ENCODE measurements at places on chromosomes 2 and 18. TPM values are rescaled to one million over a fixed set of nuclear protein-coding genes. Genes with fewer than 3 reads are reported as not detected.

- no peaks in the 10 kb centered on the region for H3K27me3 ChIP-seq
- no peak for DNase-seq
- no peak overlapping the region for H3K4me3 ChIP-seq
- no peaks in the 10 kb centered on the region for H3K36me3 ChIP-seq
These were observed 25.7 kb upstream of the RAB6D start for GRCh38 chr2:131389657-131390056.

Gene DRC1
- not detected for total RNA-seq

Gene TOGARAM2
- total RNA-seq, result not detected

DNA sequence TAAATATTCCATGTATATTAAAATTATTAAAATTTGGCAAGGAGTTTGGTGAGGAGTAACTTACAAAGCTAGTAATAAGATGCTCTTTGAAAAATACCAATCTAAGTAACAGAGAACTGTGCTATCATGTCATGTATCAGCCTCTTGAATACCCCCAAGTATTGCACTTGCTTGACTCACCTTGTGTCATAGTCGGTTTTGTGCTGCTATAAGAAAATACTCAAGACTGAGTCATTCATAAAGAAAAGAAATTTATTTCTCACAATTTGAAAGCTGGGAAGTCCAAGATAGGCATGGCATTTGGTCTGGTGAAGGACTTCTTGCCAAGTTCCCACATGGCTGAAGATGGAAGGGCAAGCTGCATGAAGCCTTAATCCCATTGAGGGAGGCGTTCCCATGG lies 179.2 kb downstream of the MEMO1 start:
- no peak overlapping the region for H3K4me3 ChIP-seq
- no peaks in the 10 kb centered on the region for H3K36me3 ChIP-seq
- H3K27ac ChIP-seq, result 0 out of 2 replicates have a peak overlapping the region, but pooled peaks have one; percentile 16
- DNase-seq, result peak; percentile 71
- H3K4me1 ChIP-seq, result peaks cover 6% of the 10 kb centered on the region

- H3K4me3 ChIP-seq, result no peak overlapping the region
- no peaks in the 10 kb centered on the region for H3K4me1 ChIP-seq
- H3K27me3 ChIP-seq, result no peaks in the 10 kb centered on the region
- no peak for DNase-seq
- H3K27ac ChIP-seq, result no peak overlapping the region
These were observed 157.4 kb downstream of the SOX11 start for GRCh38 chr2:5849562-5849961.

Gene TUBB8B
- total RNA-seq, result not detected

GRCh38 chr2:120597595-120598193 lies 138.0 kb upstream of the GLI2 start:
- no peaks in the 10 kb centered on the region for H3K4me1 ChIP-seq
- DNase-seq, result no peak
- no peak overlapping the region for H3K4me3 ChIP-seq
- no peaks in the 10 kb centered on the region for H3K36me3 ChIP-seq
- no peaks in the 10 kb centered on the region for H3K27me3 ChIP-seq

Gene LAMA1
- not detected for total RNA-seq

DNA sequence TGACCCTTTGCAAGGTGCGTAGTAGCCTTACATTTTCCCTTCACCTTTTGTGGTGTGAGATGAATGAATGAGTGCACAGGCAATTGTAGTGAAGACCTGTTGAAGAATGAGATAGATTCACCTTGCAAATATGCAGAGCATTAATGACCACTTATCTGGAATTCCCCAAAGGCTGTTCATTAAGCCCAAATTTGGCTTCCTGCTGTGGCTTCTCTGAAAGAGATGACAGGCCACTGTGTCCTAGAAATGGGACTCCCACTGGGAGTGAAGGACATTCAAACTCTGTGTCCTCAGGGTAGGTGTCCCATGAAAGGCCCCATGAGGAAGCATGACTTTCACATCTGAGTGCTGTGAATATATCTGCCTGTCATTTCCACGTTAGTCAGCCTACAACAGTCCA lies 1821.8 kb upstream of the PIK3C3 start:
- H3K27ac ChIP-seq, result no peak overlapping the region
- no peak for DNase-seq
- H3K27me3 ChIP-seq, result no peaks in the 10 kb centered on the region
- no peaks in the 10 kb centered on the region for H3K4me1 ChIP-seq
- H3K4me3 ChIP-seq, result no peak overlapping the region

DNA sequence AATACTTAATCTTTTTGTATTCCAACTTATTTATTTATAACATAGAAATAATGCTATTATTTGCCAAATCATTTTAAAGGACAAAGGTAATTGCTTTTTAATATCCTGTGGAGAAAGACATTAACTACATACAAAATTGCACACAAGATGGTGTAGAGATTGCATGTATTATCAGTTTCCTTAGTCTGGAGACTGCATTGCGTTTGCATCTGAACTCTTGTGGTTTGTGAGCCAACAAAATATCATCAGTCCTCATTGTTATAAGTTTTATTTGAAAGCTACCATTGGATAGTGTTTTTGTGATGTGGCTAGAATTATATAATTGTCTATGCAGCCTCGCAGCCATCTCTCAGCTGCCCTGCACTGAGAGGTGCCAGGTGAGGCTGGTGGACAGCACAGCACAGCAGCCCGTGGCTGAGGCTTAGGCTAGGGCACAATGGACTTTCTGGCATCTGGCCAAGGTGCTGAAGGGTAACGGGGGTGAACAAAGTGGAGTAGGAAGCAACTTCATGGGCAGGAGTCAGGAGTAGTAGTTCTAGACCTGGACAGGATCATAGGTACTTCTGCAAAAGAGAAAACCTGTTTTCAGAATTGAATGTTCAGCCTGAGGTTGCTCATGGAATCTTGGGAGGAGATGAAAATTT lies 15.1 kb downstream of the RASGRP3 start:
- no peak for DNase-seq
- no peak overlapping the region for H3K4me3 ChIP-seq
- peaks cover 29% of the 10 kb centered on the region for H3K4me1 ChIP-seq

Gene LRATD1
- 35.4 TPM for total RNA-seq

DNA sequence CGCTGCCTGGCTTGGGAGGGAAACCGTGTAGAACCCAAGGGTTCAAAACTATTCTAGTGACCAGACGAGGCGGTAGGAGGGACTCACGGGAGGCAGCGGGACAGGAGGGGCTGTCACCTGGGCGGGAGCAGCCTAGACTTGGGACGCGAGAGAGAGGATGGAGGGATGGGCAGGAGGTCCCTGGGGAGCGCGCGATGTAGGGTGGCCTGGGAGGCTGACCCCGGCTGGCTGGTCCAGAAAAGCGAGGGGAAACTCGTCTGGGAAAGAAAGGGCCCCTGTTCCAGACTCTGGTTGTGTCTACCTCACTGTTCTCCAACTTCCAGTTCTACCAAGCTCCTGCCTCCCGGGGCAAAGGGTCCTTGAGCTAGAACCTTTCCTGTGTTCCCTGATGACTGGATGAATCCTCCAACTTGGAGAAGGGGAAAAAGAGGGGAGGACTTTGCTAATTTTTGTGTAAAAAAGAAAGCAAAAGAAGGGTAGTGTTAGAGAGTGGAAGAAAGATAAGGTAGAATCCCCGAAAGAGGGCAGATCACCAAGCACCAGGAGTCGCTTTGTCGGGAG lies 1.4 kb downstream of the DOK6 start:
- no peaks in the 10 kb centered on the region for H3K27me3 ChIP-seq
- no peak for DNase-seq
- no peak overlapping the region for H3K4me3 ChIP-seq
- H3K4me1 ChIP-seq, result no peaks in the 10 kb centered on the region
- no peaks in the 10 kb centered on the region for H3K36me3 ChIP-seq
